Hematopoietic multipotent progenitor cell (in vitro differentiated cells): ENCODE measurements at places on chromosomes 11 and 22.
A peak's percentile ranks its signal among the peaks of the same experiment; 100 is the strongest.

- no peak for DNase-seq
These were observed 113.1 kb downstream of the CSNK2A3 start for GRCh38 chr11:11239959-11240358.

GRCh38 chr11:22194907-22195306 is 2.0 kb downstream of the ANO5 start:
- DNase-seq = no peak

DNA sequence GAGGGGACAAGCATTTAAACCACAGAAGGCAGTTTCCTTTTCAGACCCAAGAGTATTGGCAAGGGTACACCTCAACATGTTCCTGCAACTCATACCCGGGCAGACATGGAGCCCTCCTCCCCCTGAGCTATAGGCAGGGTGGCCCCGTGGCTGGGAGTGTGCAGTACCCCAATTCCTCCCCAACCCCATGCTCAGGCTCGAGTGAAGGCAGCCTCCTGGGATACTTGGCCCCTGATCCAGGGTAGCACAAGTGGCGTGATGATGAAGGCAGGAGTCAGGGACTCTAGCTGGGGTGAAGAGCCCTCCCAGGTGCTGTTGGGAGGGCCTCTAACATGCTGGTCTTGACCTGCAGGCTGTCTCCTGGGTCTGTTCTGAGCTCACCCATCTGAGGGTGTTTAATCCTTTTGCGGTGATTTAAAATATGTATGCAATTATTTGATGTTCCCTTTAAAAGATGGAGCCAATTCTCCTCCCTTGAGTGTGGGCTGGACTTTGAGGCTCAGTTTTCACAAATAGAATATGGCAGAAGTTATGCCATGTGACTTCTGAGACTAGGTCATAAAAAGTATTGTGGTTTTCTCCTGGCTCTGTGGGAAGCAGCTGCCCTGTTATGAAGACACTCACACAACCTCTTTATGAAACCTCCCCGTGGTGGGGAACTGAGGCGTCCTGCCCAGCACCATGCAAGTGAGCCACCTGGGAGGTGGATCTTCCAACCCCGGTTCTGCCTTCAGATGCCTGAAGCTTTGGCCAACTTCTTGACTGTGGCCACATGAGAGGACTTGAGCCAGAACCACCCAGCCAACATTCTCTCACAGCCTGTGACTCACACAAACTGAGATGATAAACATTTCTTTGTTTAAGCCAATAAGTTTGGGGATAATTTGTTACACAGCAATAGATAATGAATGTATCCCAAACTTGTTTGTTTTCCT is 54.7 kb upstream of the NECTIN1 start:
- DNase-seq = no peak

DNA sequence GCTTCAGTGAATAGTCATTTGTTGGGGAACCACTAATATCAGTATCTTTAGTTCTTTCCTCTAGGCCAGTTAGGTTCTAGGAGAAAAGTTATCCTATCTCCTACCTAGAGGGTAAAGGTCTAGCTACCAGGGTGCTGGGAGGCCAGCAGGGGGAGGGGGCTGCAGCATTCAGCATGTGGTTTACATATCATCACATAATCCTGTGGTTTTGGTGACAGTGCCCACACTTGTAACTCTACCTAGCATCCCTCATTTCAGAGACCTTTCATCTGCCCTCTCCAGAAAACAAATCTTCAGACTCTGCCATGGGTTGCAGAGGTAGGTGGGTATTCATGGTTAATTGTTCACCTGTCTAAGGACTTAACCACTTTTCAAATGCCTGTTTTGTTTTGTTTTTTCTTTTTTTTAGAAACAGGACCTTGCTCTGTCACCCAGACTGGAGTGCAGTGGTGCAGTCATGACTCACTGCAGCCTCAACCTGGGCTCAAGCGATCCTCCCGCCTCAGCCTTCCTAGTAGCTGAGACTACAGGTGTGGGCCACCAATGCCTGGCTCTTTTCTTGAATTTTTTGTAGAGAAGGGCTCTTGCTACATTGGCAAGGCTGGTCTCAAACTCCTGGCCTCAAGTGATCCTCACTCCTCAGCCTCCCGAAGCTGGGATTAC is 146.8 kb downstream of the ENTHD1 start:
- no peak for DNase-seq

DNA sequence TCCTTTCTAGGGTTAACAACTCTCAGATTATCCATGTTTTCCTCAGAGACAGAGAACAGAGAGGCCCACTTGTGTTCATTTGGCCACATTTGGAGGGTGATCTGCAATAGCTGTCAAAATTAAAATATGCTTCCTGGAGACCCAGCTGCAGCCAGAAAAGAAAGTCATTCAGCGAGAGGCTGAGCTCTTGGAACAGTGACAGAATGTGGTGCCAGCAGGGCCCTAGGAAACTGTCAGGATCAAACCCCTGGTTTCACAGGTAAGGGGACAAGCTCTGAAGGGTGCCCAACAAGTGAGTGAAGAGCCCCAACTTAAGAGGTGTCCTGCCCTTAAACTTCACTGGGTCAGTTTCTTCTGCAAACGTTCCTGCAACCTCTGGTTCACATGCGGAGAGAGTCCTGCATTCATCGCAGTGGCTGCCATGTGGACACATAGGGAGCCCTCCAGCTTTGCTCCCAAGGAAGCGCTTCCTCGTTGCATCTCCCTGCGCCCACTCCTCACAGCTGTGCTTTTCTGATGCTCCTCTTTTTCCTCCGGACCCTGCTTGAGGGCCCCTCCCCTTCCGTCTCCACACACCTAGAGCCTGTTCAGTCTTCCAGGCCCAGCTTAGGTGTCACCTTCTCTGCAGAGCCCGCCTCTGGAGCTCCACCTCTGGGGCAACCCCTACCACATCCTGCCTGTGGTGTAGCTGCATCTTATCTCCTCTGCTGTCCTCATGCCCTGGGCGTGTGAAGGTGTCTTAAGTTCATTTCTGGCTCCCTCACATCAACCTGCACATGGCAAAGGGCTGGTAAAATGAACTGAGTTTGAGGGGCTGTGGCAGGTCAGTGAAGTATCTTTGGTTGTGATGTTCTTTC is 3.9 kb downstream of the UCP3 start:
- peak; percentile 69 for DNase-seq

DNA sequence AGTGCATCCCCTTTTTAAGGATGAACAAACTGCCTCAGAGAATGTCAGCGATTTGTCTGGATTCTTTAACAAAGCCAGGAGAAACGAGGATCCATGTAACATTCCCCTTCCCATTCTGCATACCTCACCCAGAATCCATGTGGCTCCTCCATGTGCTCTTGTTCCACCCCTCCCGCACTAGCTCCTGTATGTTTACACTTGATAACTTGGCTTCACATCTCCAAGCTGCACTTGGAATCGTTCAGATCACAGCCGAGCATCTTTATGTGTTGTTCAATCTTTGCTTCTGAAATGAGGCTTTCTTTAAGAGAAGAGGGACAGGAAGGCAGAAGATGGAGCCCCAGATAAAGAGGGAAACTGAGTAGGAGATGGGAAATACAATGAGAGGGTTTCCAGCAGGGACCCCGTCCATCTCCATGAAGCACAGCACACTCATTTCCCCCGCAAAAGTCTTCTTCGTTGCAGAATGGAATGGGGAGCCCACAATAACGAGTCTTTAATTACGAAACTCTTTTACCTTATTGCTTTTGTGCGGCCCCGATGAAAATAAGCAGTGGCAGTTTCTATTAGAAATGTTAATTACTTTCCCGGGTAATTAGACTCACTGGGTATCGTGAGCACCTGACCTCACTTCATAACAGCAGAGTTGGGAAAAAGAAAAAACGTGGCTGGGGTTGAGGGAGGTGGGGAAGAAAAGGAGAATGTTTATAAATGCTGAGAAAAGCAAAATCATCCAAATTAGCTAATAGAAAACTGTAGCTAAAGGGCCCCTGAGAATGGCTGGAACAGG is 96.8 kb upstream of the ISX start:
- no peak for DNase-seq

GRCh38 chr11:70468256-70469195 is 70.2 kb downstream of the CTTN start:
- no peak for DNase-seq

DNA sequence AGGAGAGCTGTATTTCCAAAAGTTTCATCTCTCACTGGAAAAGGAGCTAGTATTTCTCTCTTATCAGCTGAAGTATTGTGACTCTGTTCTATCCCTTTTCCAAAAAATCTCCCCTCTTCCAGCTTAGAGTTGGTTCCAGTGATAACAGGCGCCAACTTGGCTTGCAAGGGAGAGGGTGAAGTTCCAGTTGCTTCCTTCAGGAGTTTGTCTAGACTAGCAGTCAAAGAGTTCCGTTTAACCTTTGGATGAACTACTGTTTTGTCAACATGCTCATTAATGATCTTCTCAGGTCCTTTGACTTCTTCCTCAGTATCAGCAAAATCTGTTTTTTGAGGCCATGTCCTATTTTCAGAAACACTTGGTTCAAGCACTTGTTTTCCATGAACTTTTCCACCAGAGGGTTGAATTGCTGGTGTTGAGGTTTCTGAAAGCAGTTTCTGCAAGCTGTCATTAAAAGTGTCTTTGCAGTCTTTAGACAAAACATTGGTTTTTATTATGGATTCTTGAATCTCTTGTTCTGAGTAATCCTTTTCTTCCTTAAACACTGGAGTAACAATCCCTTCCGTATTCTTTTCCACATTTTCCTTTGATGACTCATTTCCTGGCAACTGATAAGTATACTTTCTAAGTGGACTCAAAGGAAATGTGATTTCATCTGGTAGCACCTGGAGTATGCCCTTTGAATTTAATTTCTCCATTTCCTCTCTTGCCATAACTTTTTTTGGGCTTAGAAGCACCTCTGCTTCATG is 39.7 kb upstream of the CCDC89 start:
- no peak for DNase-seq

DNA sequence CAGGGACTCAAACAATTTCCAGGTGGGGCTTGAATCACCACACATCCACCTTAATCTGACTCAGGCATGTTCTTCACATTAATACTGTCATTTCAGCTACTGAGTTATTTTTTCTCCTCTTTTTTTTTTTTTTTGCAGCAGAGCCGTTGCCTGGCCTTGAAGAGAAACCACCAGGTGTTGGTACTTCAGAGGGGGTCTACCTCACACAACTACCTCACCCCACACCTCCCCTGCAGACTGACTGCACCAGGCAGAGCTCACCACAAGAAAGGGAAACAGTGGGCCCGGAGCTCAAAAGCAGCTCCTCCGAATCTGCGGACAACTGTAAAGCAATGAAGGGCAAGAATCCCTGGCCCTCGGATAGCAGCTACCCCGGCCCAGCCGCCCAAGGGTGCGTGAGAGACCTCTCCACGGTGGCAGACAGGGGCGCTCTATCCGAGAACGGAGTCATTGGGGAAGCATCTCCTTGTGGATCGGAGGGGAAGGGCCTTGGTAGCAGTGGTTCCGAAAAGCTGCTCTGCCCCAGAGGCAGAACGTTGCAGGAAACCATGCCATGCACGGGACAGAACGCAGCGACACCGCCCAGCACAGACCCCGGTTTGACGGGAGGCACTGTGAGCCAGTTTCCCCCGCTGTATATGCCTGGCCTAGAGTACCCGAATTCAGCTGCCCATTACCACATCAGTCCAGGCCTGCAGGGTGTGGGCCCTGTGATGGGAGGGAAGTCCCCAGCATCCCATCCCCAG is 15.1 kb upstream of the SLC25A18 start:
- DNase-seq = no peak

GRCh38 chr11:95699631-95700470 is 89.7 kb downstream of the FAM76B start:
- no peak for DNase-seq

DNA sequence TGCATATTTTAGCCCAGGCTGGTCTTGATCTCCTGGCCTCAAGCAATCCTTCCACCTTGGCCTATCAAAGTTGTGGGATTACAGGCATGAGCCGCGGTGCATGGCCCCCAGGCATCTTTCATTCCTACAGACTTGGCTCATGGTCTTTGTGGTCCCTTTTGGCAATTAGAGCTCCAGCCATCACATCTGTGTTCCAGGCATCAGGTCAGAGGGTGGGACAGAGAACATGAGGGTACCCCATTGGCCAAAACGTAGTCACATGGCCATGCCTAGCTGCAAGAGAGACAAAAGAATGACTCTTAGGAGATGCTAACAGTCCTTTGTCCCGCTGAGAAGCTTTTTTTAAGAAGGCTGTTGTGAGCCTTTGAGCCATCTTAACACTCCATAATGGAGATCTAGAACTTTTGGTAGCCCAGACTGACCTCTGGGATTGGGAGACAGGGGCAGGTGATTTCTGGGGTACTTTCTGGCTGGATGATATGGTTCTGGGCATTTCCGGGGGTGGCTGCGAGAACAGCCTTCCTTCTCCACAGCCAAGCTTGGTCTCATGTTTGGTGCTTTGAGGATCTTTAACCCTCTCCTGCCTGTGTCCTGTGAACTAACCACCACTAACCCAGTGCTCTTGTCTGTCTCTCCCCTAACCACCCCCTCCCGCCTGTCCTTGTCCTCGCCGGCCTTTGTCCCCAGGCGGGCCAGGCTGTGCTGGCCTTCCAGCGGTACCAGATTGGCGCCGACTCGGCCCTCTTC is 18.4 kb upstream of the TAB1 start:
- DNase-seq = no peak

GRCh38 chr22:50257041-50257440 is 4.4 kb downstream of the MAPK12 start:
- no peak for DNase-seq

DNA sequence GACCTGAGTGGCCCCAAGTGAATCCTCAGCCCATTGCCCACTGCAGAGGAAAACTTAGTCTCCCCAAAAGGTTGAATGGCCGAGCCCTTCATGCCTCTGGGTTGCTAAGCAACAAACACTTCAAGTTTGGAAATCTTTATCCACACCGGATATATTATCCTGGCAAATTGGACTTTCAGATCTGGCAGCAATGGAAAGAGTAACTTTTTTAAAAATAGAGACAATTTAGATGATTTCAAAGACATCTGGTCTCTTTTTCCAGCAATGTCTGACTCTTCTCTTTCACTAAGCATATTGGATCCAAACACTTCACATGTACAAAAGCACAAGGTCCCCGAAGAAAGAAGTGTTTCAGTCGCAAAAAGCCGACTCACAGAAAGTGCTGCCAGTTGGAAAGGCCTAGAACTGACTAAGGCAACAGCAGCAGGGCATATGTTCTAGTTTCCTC is 505.3 kb downstream of the SOX6 start:
- no peak for DNase-seq

GRCh38 chr11:16936643-16937042 is 77.6 kb downstream of the PLEKHA7 start:
- DNase-seq = no peak

- peak; percentile 32 for DNase-seq
These were observed 23.5 kb downstream of the TP53I11 start for GRCh38 chr11:44927174-44927661.

GRCh38 chr11:47987310-47987709 is 7.0 kb downstream of the PTPRJ start:
- no peak for DNase-seq

DNA sequence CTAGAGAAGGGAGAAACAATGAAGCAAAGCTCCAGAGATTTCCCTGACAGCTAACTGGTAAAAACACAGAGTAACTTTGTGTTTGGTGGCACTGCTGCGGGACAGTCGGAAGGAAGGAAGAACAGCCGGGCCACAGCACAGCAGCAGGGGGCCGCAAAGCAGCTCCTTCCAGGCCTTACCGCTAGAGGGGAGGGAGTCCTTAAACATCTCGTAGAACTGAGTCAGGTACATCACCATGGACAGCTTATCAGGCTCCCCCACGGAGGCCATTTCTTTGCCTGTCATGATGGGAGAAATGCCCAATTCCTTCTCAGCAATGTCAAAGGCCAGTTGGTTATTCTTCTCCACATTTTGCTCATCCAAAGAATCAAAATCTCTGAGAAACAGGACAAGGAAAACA is 114.6 kb upstream of the BID start:
- DNase-seq = no peak
